ENCODE measurements at places on chromosomes 6 and 20.

GRCh38 chr20:36153736-36154699 lies 522 bp upstream of the EPB41L1 start:
- no peak for DNase-seq

- no peak for DNase-seq
These were observed 211.4 kb downstream of the ARHGAP18 start for GRCh38 chr6:129498541-129498940.

- DNase-seq: no peak
These were observed 45.2 kb upstream of the TTPAL start for GRCh38 chr20:44430270-44431065.

DNA sequence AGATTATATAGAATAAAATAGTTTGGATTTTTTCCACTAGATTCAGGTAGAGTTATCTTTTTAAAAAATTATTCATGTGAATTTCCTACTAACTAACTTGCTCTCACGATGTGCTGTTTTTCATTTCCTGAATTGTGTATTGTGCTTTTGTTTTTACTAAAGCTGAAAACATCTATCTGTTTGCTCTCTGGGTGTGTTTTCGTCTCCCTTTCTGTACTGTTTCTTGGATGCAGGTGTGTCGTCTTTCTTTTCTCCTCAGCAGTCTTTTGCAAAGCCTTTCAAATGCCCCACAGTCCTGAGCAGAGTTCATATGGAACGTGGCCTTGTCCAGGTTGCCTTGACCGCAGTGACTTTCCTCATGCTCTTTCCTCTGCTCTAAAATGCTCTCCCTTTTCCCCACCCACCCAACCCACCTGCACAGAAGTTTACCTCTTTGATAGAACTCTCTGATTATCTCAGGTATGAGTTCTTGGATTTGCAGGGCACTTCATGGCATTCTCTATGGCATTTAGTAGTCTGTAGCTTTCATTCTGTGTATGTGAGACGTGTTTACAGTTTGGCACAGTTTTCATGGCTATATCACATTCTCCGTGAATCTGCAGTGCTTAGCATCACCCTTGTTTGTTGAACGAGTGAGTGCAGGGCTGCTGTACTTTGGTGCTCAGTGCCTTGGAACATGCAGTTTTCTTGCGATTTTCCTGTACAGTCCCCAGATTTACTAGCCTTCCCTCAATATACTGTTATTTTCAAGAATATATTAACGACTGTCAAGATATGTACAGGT lies 77.1 kb downstream of the FARS2 start:
- DNase-seq: no peak

GRCh38 chr6:146550911-146551310 lies 7.3 kb downstream of the RAB32 start:
- DNase-seq: no peak

DNA sequence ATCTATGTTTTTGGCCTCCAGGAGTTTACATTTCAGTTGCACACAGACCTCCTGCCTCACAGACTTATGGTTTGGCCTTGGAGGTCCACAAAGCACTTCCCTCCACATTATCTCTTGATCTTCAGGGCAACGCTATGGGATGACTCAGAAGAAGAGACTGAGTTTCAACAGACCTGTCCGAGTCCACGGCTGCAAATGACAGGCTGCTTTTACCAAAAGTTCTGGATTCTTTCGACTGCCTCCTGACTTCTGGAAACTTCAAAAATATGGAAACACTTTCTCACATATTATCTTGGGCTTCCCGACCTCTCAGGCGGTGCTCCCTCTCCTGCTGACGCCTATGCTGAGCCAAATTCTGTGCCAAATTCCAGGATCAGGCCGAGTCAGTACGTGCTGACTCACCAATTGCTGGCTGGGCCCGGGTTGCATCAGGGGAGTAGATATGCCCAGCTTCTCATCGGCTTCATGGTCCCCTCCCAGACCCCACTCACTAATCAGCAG lies 190.2 kb downstream of the BMP7 start:
- no peak for DNase-seq

Data from vagina (tissue), 2 donors.